ENCODE measurements at places on chromosomes 12 and 14.

DNA sequence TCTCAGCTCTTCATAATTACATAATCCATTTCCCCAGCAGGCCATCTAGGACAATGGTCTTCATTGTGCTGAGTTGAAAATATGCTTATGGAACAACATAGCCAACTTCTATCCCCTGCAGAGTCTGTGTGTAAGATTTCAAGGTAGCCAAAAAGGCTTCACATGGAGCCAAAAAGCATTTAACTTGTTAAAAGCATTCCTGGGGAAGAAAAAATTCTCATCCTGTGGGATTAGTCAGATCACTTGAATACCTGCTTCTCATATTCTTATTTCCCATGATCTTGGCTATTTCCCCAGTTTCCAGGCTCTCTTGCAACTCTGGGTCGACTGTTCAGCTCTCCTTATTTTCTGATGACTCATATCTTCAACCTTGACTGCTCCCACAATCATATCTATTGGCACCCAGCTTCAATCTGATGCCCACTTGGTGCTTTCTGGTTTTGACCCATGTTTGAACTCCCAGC, 178.9 kb downstream of the KLHL28 start:
- DNase-seq: no peak

DNA sequence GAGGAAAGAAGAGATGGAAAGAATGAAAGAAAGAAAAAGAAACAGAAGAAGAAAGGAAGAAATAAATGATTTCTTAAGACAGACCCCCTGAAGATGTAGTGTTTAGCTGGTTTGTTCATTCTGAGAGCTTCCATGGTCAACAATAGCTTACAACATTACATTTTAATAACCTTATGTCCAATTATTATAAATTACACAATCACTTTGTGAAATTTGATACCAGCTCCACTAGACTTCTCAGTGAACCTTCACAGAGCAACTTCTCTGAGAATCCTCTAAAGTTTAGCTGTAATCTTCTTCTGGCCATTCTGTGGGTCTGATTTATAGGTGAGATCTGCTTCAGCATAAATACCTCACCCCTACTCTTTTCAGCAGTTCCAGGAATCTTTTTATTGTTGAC, 27.9 kb downstream of the SIX1 start:
- DNase-seq: no peak

DNA sequence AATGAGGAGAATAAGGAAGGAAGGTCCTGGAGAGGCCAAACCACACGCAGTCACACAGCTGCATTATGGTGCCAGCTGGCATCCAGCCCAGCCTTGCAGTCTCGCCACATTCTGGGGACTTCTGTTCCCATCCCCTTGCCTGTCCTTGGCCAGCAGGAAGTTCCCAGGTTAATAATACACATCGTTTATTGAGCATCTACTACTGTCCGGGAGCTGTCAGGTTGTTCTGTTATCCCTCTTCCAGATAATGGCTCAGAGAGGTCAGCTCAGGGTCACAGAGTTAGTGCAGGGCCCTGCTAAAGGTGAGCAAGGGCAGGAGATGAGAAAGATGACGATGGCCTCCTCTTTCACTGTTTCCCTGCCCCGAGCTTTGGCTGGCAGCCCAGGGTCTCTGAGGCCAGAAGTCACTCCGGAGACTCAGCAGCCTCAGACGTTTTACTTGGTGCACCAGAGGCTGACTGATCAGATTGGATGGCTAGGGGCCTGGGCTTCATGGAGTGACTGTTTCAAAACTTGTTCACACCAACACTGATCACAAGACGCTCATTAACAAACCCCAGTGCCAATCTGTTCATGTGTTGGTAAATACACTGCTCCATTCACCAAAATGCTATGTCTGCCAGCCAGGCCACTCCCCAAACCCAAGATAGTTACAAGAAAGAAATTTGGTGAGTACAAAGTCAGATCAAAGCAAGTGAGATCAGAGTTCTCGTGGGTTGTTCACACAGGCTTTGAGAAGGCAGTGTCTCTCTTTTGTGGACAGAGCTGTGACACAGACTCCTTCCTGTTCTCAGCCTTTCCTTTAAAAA, 79.2 kb downstream of the B4GALNT3 start:
- peak; percentile 46 for DNase-seq

- DNase-seq: no peak
Measured at GRCh38 chr12:52415870-52416750, 10.0 kb upstream of the KRT82 start.

GRCh38 chr12:14525964-14526363, 41.7 kb downstream of the PLBD1 start:
- DNase-seq: no peak

- DNase-seq: no peak
Measured at GRCh38 chr14:89720741-89721729, 233.5 kb downstream of the EFCAB11 start.

DNA sequence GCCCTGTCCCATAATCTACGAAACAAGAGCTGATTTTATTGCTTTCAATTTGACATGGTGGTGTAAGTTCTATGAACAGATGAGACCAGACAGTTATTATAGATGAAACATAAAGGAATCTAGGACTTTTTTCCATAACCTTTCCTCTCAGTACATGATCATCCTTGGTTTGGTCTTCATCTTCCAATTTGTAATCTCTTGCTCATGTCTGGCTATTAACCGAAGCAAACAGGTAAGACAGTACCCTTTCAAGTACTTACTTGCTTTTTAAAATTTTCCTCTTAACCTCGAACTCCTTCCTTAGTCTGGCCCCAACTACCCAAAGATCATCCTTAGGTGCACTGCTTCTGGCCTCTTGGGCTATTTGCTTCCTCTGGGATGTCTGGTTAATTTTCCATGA, 1.2 kb downstream of the TSPAN31 start:
- DNase-seq: no peak

GRCh38 chr12:57541001-57541400, 6.0 kb downstream of the DCTN2 start:
- no peak for DNase-seq

DNA sequence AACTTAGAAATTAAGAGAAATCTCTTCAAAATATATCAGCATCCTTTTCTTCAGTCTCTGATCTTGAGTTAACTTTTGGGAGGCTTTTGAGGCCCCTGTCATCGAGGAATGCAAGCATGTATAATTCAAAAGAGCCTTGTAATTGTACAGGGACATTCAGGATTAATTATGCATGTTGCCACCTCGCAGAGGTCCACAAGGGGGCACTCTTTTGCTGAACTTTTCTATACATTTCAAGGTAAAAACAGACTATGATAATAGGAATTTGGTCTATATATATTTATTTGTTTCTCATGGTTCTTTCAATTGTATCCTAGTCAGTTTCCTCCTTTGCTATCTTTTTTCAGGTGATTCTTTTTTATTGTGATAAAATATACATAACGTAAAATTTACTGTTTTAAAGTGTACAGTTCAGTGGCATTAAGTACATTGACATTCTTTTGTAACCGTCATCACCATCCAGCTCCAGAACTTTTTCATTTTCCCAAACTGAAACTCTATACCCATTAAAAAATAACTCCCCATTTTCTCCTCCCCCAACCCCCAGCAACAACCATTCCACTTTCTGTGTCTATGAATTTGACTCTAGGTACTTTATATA, 47.0 kb upstream of the SLC2A13 start:
- DNase-seq: no peak

DNA sequence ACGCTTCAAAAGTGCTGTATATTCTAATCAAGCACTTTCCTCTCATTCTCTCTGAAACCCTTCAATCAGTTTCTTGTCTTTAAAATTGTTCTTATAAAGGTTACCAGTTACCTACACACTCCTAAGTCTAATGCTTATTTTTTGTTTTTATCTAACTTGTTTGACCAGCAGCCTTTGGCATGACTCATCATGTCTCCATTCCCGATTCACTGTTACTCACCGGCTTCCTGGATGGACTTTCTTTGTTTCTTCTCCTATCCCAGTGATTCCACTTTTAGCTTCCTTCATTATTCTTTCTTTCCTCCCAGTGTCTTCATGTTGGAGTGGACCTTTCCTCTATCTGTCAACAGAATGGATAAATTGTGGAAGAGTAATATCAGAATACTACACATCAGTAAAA, 368.6 kb upstream of the CCDC196 start:
- DNase-seq: no peak

- DNase-seq: no peak
Measured at GRCh38 chr14:81890020-81890419, 356.4 kb upstream of the SEL1L start.

GRCh38 chr14:34420547-34421150, 41.4 kb downstream of the SPTSSA start:
- no peak for DNase-seq

- DNase-seq: no peak
Measured at GRCh38 chr14:79464468-79464867, 746.8 kb downstream of the DIO2 start.

- no peak for DNase-seq
Measured at GRCh38 chr12:121461048-121461447, 61.1 kb downstream of the RNF34 start.

DNA sequence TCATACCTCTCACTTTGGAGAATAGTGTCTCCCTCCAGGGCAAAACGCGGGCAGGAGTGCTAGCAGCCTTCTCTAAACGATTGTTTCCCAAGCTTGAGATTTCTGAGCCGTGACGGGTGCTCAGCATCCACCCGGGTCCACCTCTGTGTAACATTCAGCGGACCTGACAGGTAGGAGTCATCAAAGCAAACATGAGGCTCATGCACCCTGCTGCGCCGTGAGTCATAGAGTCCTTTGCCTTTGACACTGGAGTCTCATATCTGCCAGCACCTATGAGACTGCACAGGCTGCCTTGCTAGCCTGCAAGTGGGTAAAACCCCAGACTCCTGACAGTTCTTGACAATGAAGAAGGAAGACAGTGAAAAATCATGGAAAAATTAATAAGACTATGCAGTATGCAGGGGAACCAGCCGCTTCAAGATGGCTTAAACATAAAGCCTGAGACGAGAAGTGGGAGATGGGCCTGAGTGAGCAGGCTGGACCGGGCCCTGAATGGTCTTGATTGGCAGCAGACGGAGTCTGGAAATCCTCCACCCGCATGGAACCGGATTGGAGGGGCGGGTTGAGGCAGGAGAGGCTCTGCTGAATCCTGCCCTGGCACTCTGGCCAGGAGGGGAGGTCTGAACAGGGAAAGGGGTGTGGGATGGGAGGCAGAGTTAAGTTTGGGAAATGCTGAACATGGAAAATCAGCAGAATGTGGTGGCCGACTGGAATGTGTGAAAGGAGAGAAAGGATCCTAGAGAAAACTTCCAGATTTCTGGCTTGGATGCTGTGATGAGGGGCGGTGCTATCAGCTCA, 54.2 kb downstream of the LGMN start:
- no peak for DNase-seq

GRCh38 chr12:89709995-89710872, 1.6 kb upstream of the ATP2B1 start:
- peak; percentile 88 for DNase-seq

GRCh38 chr12:90074086-90074485, 365.4 kb upstream of the ATP2B1 start:
- no peak for DNase-seq

DNA sequence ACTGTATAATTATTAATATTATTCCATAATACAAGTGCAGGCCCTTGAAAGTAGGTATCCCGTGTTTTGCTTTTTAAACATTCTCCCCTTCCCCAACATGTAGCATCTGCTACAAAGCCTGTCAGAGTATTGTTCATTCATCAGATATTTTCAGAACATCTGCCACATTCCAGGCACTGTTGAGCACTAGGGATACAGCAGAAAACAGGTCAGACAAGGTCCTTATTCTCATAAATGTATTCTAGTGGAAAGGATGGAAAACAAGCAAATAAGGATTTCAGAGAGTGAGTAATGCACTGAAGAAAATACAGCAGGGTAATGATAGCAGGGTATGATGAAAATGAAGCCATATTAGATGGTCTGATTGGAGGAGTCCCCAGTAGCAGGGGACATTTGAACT, 3.8 kb downstream of the ERP29 start:
- no peak for DNase-seq

DNA sequence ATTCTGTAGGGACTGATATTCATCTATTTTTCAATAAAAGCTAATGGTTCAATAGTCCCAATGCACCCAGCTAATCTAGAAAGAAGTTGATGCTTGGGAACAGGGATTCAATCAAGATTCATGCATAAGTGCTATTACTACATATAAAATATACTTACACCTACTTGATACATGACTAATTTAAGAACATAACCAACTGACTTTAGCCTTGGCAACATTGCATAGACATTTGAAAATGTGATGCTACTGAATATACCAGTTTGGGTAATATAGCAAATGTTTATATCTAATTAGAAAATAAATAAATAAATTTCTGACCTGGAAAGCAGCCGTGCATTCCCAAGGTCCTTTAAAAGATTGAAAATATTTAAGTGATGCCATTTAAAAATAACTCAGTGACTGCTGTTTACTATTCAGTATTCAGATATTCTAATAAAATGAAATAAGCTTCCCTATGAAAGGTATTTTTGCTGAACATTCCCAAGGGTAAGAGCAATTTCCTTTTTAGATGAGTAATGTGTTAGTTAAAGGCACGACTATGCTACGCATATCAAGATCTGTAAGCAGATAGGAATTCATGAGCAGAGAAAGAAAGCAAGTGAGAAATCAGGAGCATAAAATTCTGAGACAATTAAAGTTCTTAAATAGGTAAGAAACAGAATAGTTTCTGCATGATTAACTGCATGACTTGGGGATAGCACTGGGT, 160.6 kb upstream of the SYT1 start:
- DNase-seq: no peak

DNA sequence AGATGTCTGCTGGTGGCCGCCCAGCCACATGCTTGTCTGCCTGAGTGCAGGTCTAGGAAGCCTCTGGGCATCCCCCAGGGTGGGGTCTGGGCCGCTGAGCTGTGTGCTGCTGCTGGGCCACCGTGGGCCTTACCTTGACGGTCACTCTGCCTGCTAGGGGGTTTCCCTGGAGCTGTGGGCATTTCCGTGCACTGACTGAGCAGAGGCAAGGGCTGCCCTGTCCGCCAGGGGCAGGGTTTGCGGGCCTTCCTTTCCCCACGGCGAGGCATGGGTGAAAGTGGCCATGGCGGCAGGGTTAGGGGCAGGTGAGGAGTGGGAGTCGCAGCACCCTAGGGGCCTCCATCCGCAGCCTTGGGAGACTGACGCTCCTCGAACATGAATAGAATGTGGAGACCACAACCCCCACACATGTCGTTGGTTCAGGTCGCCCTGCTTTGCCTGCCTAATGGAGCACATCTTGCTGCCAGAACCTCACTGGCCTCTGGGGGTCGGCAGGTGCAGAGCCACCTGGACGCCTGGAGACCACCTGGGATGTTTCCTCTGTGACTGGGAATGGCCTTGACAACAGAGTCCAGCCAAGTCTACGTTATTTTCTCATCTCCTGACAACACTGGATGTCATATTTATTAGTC, 2.5 kb downstream of the ZBTB42 start:
- no peak for DNase-seq

- no peak for DNase-seq
Measured at GRCh38 chr14:51382506-51382905, 142.5 kb downstream of the TMX1 start.

GRCh38 chr14:73715707-73716106, 1.5 kb upstream of the PNMA1 start:
- DNase-seq: no peak

GRCh38 chr12:26642361-26642760, 190.6 kb downstream of the ITPR2 start:
- no peak for DNase-seq

DNA sequence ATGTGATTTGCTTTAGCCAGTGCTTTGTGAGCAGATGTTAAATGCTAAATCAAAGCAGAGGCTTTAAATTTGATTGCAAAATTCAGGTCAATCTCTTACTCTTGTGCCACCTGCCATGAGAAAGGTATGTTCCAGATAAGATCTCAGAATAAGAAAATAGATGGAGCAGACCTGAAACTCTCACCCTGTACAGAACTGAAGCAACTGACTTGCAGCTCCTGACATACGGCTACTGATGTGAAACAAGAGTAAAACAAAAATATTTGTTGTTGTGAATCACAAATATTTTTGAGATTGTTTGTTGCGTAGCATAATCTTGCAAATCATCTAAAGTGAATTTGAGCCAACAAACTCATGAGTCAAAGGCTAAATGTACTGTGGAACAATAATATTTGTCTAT, 3.5 kb upstream of the OSBPL8 start:
- no peak for DNase-seq

Measured in ecto neural progenitor cell (in vitro differentiated cells).